ENCODE measurements at places on chromosomes 16 and 17. TPM values are rescaled to one million over a fixed set of nuclear protein-coding genes. Genes with fewer than 3 reads are reported as not detected.

BCAS3 gene
- 19.0 TPM for total RNA-seq

ZNF423 gene
- total RNA-seq, result 5.7 TPM

FBXO39 gene
- total RNA-seq, result not detected

CDH8 gene
- total RNA-seq, result 1.1 TPM

CSH1 gene
- not detected for total RNA-seq

CTRB1 gene
- total RNA-seq, result not detected

EPN3 gene
- 12.0 TPM for total RNA-seq

PROCA1 gene
- 2.3 TPM for total RNA-seq

TK1 gene
- total RNA-seq, result 1.2 TPM

OR3A3 gene
- total RNA-seq, result not detected

PPP1R27 gene
- total RNA-seq, result not detected

All from heart left ventricle (tissue), 16 donors.